ENCODE measurements at places on chromosomes 4 and X. TPM values are rescaled to one million over a fixed set of nuclear protein-coding genes. Genes with fewer than 3 reads are reported as not detected.

Gene AMELX
- total RNA-seq = not detected

Gene EDA2R
- 3.1 TPM for total RNA-seq

Gene ATG4A
- 8.5 TPM for total RNA-seq

- H3K27me3 ChIP-seq = no peaks in the 10 kb centered on the region
- H3K4me3 ChIP-seq = no peak overlapping the region
- H3K4me1 ChIP-seq = peaks cover 35% of the 10 kb centered on the region
- no peaks in the 10 kb centered on the region for H3K36me3 ChIP-seq
Measured at GRCh38 chr4:76192236-76192635, 21.4 kb downstream of the SCARB2 start.

DNA sequence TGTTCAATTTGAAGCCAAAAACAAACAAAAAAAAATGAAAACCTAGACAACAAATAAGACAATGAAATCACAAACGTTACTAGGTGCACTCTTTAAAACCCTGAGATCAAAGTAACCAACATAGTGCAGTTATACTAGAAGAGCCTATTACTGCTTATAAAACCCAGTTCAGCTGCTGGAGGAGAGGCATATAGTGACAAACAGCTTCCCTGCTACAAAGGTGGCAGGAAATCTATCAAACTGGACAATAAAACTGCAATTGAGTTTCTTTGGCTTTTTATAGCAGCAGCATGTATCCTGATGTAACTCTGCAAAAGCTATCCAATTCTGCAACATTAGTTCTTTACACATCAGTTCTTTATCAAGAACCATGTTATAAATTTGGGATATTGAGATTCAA lies 155.6 kb downstream of the LRBA start:
- H3K27me3 ChIP-seq = no peaks in the 10 kb centered on the region
- DNase-seq = no peak
- H3K36me3 ChIP-seq = no peaks in the 10 kb centered on the region
- no peaks in the 10 kb centered on the region for H3K4me1 ChIP-seq
- no peak overlapping the region for H3K4me3 ChIP-seq

- H3K27ac ChIP-seq = no peak overlapping the region
- no peak for DNase-seq
- no peaks in the 10 kb centered on the region for H3K4me1 ChIP-seq
- no peaks in the 10 kb centered on the region for H3K36me3 ChIP-seq
Measured at GRCh38 chr4:148561467-148561866, 119.3 kb upstream of the NR3C2 start.

DNA sequence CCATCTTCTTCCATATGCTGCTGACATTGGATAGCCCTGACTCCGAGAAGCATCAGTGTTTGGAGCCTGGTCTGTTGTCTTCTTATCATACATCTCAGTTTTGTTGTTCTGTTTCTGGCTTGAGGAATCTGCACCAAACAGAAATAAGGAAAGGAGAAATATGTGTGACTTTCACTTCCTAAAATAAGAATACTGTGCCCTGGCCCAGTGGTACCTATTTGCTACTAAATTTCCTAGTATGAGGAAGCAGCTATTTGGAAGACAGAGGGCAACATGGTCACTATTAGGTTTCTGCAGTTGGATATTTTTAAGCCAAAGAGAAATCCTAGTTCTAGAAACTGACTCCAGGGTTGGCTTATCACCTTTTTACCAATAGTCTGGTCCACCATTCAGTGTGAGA lies 16.8 kb downstream of the CT47C1 start:
- no peak overlapping the region for H3K4me3 ChIP-seq
- no peaks in the 10 kb centered on the region for H3K4me1 ChIP-seq
- no peaks in the 10 kb centered on the region for H3K36me3 ChIP-seq
- H3K27ac ChIP-seq = no peak overlapping the region

GRCh38 chr4:70239131-70239883 lies 3.1 kb upstream of the CSN3 start:
- H3K4me1 ChIP-seq = no peaks in the 10 kb centered on the region
- DNase-seq = no peak
- no peak overlapping the region for H3K27ac ChIP-seq
- H3K4me3 ChIP-seq = no peak overlapping the region
- no peaks in the 10 kb centered on the region for H3K36me3 ChIP-seq

DNA sequence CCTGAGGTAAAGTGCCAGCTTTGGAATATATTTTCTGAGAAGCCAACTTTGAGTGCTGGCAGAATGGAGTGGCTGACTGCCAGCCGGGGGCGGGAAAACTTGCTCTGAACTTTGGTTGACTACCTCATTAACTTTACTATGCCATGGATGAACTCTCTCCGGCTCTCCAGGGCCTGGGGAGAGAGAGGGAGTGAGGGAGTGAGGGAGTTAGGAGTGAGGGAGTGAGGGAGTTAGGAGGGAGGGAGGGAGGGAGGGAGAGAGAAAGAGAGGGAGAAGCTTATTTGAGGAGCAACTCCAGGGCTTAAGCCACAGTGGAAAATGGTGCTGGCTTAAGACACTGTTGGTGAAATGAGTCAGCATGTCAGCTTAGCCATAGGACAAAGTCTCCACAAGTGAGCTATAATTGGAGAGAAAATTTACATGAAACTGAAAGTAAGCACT lies 280.9 kb upstream of the RPS6KA3 start:
- H3K4me3 ChIP-seq = no peak overlapping the region
- H3K27ac ChIP-seq = no peak overlapping the region
- no peaks in the 10 kb centered on the region for H3K4me1 ChIP-seq
- H3K27me3 ChIP-seq = no peaks in the 10 kb centered on the region
- H3K36me3 ChIP-seq = no peaks in the 10 kb centered on the region
- DNase-seq = no peak

DNA sequence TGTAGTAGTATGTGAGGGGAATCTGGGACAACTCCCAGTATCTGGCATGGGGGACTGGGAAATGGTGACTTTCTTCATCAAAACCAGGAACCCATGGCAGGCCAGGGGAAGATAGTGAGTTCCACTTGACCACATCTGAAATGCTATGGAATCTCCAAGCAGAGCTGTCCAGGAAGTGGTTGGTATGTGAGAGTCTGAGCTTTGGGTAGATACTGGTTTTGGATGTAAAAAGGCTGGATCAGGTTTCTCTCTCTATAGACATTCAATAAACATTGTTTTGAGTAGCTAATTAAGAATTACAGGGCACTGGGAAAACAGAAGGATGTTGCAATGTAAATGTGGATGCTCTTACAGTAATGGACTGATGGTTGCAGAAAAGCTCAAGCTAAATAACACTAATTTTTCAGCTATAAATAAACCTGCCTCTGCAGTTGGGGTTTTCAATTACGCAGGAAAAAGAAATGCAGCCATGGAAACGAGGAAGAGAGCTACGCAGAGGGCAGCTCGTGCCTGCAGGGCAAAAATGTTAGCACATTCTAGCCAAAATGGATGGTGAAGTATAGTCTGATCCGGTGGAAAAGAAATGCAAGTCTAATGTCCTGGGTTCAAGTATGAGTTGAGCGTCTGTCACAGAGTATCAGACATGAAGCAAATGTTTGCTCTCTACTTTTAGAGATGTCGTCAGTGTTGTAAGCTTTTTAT lies 13.4 kb upstream of the CHRNA9 start:
- no peak for DNase-seq
- H3K4me1 ChIP-seq = no peaks in the 10 kb centered on the region
- H3K4me3 ChIP-seq = no peak overlapping the region
- H3K36me3 ChIP-seq = no peaks in the 10 kb centered on the region
- no peaks in the 10 kb centered on the region for H3K27me3 ChIP-seq
- no peak overlapping the region for H3K27ac ChIP-seq

- H3K4me3 ChIP-seq = no peak overlapping the region
- no peaks in the 10 kb centered on the region for H3K36me3 ChIP-seq
- H3K4me1 ChIP-seq = no peaks in the 10 kb centered on the region
- peak; percentile 49 for DNase-seq
Measured at GRCh38 chr4:96352051-96352517, 512.2 kb downstream of the PDHA2 start.

DNA sequence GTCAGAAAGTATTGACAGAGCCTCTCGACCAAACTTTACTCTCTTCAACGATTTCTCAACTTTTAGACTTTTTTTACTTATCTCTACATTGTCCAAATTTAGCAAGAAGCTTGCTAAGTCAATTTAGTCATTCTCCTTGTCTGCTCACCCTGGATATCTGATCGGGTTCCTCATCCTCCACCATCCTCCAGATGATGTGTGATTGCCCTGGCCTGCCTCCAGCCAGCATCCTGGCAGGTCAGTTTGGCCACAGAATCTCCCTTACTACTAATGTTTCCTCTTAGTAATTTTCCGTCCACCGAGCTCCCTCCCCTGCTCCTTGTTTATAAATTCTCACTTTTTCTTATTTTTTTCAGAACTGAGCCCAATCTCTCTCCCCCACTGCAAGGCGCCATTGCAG lies 167.9 kb upstream of the ZFP42 start:
- no peaks in the 10 kb centered on the region for H3K27me3 ChIP-seq
- H3K27ac ChIP-seq = no peak overlapping the region
- H3K36me3 ChIP-seq = no peaks in the 10 kb centered on the region
- no peak for DNase-seq
- no peaks in the 10 kb centered on the region for H3K4me1 ChIP-seq
- H3K4me3 ChIP-seq = no peak overlapping the region

DNA sequence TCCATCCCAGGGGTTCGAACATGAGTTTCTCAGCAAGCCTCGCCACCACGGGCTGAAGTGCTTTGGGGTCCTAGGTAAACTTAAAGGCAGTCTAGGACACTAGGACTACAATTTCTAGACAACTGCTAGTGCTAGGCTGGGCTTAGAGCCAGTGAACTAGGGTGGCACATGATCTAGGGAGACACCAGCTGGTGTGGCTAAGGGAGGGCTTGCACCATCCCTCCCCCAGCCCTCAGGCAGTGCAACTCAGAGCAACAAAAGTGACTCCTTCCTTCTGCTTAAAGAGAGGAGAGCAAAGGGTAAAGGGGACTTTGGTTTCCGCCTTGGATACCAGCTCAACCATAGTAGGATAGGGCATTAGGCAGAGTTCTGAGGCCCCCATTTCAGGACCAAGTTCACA lies 162.5 kb upstream of the AFF2 start:
- no peak for DNase-seq
- H3K27me3 ChIP-seq = no peaks in the 10 kb centered on the region
- H3K27ac ChIP-seq = no peak overlapping the region
- no peaks in the 10 kb centered on the region for H3K36me3 ChIP-seq

DNA sequence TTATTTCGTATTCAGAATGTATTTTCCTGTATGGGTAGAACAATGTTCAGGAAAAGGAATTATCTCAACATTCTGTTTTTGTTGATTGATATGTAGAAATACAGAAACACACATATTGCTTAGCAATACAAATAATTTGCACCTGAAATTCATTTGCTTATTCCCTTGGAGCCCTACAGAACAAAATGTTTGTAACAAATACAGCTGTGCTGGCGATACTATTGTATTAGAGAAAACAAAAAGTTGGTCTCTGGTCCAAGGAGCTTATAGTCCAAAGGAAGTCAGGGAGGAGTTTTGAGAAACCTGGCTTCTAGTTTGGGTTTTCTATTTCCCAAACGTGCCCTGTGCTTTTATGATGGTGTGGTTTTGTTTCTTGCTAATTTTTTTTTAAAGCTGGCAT lies 37.8 kb upstream of the CAPN6 start:
- H3K27me3 ChIP-seq = no peaks in the 10 kb centered on the region
- no peaks in the 10 kb centered on the region for H3K36me3 ChIP-seq
- H3K4me1 ChIP-seq = no peaks in the 10 kb centered on the region
- no peak overlapping the region for H3K27ac ChIP-seq
- H3K4me3 ChIP-seq = no peak overlapping the region
- no peak for DNase-seq

DNA sequence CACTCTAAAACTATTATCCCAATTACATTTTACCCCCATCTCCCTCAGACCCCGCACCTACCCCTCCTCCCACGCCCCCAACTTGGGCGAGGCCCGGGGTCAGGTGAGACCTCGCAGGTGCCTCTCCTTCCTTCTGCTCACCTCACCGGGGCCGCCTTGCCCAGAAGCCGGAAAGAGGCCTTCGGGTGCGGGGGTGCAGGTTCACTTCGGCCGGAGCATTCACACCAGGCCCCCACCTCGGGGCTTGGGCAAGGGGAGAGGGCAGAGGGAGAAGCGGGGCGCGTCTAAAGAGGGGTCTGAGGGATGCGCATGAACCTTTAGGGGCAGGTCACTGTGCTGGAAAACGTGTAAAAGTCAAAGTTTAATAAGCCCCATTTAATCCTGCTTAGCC lies 427 bp downstream of the ZNF182 start:
- no peaks in the 10 kb centered on the region for H3K36me3 ChIP-seq
- no peaks in the 10 kb centered on the region for H3K27me3 ChIP-seq
- no peak for DNase-seq
- peak overlapping the region; percentile 50 for H3K27ac ChIP-seq
- peak overlapping the region; percentile 59 for H3K4me3 ChIP-seq

DNA sequence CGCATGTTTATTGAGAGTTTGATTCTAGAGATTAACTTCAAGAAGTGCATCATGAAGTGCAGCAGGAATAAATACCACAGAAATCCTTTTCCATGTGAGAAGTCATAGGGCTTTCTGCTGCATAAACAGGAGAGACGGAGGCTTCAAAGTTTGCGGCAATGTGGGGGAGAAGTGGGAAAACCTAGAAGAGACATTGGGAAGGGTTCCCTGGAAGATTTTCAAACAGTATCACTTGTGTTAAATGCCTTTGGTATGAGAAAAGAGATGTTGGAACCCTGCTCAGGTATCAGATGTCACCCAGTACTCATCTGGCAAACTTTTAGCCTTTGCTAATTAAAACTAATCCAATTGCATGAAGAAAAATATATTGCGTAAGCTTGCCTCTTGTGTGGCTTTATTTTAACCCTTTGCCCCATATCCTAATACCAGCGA lies 15.4 kb downstream of the NHS start:
- no peaks in the 10 kb centered on the region for H3K27me3 ChIP-seq
- no peaks in the 10 kb centered on the region for H3K4me1 ChIP-seq
- no peaks in the 10 kb centered on the region for H3K36me3 ChIP-seq

GRCh38 chrX:9611436-9612145 lies 146.7 kb downstream of the TBL1X start:
- no peak overlapping the region for H3K4me3 ChIP-seq
- no peaks in the 10 kb centered on the region for H3K36me3 ChIP-seq
- no peak for DNase-seq
- H3K27ac ChIP-seq = no peak overlapping the region
- no peaks in the 10 kb centered on the region for H3K27me3 ChIP-seq

DNA sequence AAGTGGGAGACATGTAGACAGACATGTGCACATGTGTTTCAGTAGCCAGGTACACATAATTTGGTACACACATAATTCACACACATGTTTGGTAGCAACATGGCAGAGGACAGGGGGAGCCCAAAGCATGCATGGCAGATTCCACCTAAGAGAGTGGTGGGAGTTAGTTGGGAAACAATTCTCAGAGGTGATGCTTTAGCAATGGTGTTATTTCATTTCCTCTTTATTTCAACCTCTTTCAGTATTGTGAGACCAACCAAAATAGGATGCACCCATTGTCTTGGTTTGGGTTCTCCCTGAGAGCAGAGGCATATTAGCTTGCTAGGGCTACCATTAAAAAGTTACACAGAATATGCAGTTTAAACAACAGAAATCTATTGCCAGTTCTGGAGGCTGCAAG lies 92.2 kb upstream of the ANXA3 start:
- no peaks in the 10 kb centered on the region for H3K27me3 ChIP-seq
- no peak overlapping the region for H3K4me3 ChIP-seq
- H3K27ac ChIP-seq = no peak overlapping the region
- DNase-seq = no peak
- no peaks in the 10 kb centered on the region for H3K36me3 ChIP-seq
